ENCODE measurements at places on chromosomes 3 and 15.

GRCh38 chr3:66406831-66407610, 93.8 kb downstream of the LRIG1 start:
- DNase-seq: no peak

- DNase-seq: no peak
These were observed 14.2 kb upstream of the NRROS start for GRCh38 chr3:196625331-196625730.

- DNase-seq: no peak
These were observed 72.1 kb downstream of the ADAM10 start for GRCh38 chr15:58677426-58677825.

- DNase-seq: no peak
These were observed 38.6 kb upstream of the PLXNA1 start for GRCh38 chr3:126944089-126944965.

- DNase-seq: peak; percentile 83
These were observed 49.0 kb downstream of the KBTBD12 start for GRCh38 chr3:127964053-127964452.

DNA sequence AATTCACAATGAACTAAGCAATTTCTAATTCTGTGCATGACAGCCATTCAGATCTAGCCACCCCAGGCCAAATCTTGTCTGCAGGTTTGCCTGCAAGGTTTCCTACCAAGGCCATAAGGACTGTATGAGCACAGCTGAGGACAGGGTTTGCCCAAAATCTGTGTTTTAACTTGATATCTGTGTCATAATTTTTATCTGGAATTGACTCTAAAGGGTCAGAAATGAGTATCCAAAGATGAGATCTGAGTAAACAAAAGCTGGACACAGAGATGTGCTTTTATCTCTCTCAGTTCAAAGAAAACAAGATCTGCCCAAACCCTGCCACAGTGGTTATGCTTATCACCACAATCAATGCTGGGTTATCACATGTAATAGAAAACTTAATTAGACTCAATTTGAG, 154.6 kb upstream of the COL8A1 start:
- no peak for DNase-seq

GRCh38 chr3:31636694-31637442, 104.1 kb downstream of the STT3B start:
- no peak for DNase-seq

DNA sequence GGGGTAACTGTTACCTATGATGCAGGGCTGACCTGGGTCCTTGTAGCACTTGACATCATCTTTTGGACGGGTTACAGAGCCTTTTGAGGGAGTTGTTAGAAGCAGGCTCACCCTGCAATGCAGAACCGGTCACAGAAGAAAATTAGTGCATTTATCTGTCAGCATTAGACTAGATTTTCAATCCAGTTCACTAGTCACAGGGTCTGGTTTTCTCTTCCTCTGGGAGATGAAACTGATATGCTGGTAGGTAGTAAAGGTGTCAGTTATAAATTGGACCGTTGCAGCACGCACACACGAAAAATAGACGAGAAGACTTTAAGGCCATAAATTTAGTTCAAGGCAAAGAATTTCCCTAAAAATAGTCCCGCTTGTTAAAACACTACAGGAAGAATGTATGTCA, 532.3 kb upstream of the ATP11B start:
- peak; percentile 39 for DNase-seq

DNA sequence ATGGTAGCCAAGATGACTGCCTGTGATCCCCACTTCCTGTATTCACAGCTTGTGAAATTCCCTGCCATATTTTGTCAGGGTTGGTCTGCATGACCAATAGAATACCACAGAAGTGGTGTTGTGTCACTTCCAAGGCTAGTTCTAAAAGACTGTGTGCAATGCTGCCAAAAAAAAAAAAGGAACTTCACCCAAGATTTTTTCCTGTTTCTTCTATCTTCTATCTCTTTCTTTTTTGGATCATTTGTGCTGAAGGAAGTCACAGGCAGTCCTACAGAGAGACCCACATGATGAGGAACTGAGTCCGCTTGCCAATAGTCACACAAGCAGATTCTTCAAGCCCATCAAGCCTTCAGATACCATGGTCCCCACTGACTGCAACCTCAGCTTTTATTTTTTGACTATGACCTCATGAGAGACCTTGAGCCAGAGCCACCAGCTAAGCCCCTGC, 18.1 kb upstream of the RAF1 start:
- no peak for DNase-seq

DNA sequence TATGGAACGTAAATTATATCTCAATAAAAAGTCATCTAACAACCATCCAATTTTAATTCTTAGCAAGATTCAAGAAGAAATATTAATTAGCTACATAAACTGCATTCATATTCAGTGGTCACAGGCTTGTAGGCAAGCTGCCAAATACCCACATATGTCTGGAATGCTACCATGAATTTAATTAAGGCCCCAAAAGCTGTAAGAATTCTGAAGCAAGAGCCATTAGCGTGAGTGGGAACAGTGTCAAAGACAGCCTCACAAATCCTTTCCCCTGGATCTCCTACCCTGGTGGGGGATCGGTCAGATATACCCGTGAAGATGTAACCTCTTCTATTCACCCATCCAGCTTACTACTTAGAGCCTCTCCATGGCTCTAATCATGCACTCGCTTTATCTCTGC, 40.0 kb downstream of the ATG7 start:
- DNase-seq: no peak

- no peak for DNase-seq
These were observed 26.6 kb downstream of the GOLM2 start for GRCh38 chr15:44315126-44315525.

DNA sequence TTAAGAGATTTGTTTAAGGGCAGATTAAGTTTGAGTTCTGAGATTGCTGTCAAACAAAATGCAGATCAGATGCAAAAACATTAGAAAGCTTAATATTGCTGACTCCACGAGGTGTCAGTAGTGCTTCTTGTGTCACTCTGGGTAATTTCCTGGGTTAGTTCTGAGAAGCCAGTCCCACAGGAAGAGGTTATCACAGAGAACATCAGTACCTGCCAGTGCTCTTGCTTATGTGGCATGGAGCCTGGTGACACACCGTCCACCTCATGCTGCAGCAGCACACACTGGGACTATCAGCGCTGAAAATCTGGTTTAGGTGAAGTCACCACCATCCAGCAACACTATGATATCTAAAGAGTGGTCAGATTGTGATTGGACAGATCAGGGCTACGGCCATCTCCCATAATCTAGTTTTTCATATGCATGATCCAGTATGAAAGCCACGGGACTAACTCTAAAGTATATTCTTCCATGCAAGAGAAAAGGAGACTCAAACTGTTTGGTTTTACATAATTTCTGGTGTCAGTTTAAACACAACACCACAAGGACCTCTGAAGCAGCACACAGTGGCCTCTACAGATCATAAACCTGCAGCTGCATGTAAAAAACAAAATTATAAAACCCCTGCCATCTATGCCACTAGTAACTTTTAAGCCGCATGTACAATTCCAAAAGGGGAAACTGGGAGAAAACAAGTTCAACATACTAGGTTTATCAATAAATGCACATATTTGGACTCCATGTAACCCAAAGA, 36.1 kb upstream of the MYO5C start:
- peak; percentile 66 for DNase-seq

- DNase-seq: no peak
These were observed 13.3 kb downstream of the GRAMD2A start for GRCh38 chr15:72184165-72184811.

DNA sequence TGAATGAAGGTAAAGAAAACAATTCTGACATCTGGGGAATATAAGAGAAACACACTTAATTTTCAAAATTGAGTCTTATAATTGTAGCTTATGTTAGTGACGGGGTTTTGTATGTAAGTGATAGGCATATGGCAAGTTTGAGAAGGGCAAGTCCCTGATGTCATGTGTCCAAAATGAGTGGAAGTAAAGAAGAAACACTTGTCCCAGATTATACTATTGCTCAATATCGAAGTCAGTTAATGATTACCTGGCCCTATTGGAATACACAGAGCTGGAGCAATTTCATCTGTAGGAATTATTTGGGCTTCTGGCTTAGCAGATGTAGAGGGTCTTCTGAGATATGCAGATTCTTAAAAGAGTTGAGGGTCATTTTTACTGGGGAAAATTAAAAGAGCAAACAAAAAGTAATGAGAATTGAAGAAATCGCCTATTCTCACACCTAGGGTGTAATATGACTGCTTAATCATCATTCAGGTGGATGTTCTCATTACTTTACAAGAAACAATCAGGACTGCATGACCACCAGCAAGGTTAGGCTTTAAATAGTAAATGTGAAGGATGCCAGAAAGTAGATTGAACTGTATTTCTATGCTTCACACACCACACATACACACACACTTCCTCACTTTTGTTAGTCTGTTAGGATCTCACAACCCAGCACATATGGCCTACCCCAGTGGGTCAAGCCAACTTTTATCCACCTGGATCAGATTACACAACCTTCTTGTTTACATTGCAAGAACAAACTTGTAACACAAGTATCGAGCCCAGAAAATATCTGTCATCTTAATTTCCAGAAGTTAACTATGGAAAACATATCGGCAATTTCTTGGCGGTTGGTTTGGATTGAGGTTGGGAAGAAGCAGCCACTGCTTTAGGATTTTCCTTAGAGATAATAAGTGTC, 183.3 kb upstream of the LRRC3B start:
- DNase-seq: peak; percentile 35

DNA sequence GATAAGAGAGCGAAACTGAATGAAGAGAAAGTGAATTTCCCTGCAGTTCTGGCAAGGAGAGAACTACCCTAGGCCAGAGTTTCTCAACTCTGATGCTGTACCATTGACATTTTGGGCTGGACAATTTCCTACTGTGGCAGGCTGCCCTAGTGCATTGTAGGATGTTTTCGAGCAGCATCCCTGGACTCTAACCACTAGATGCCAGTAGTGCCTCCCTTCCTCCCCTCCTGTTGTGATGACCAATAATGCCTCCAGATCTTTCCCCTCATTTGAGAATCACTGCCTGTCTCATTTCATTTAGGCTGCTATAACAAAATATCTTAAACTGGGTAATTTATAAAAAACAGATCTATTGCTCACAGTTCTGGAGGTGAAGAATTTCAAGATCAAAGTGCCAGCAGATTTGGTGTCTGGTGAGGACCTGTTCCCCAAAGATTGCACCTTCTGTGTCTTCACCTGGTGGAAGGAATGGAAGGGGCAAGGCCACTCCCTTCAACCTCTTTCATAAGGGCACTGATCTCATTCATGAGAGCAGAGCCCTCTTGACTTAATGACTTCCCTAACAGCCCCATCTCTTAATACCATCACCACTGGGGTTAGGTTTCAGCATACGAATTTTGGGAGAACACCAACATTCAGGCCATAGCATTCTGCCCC, 188.9 kb upstream of the MEIS2 start:
- DNase-seq: peak; percentile 68

GRCh38 chr15:51681303-51681963, at the start of gene SCG3:
SCG3 (plus strand) TSS chr15:51681503; CDS start chr15:51681756, 253 bp downstream.
- DNase-seq: peak; percentile 91

GRCh38 chr3:99579246-99579645, 59.1 kb upstream of the COL8A1 start:
- no peak for DNase-seq

DNA sequence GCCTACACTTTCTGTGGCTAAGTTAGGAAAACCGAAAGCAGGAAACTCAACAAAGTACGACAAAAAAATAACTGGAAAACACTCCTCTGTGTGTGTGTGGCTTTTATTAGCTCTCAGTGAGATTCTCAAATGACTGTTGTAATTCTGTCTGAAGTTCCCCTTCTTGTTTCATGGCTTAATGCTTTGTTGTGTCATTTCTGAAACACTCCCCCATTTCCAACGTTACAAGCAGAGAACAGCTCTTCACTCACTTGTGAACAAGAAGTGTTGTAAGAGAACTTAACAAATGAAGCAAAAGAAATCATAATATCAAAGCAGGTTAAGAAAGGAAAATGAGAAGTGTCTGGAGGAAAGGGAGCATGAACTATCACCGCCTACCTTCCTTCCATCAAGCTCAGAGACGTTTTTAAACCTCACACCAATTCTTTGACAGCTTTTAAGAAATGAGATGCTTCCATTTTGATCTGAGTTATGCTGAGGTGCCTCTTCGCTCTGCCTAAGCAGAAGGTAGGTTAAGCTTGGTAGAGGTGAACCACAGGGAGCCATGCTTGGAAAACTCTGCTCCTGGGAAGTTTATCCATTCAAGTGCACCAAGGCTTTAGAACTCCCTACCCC, 12.4 kb upstream of the SEC62 start:
- no peak for DNase-seq

DNA sequence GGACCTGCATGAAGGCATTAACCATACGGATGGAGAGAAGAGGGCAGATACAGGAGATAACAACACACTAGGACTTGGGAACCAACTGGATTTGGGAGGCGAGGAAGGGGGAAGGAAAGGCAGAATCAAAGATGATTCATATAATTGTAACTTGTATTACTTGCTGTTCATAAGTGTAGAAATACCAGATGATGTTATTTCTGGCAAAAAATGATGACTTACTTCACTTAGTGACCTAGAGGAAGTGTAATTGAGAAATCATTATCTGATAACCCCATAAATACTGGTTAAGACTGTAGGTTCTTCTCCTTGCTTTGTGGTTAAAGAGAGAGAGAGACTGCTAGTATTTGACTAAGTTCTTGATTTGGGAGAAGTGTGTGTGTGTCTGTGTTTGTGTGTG, 50.5 kb upstream of the GK5 start:
- no peak for DNase-seq

DNA sequence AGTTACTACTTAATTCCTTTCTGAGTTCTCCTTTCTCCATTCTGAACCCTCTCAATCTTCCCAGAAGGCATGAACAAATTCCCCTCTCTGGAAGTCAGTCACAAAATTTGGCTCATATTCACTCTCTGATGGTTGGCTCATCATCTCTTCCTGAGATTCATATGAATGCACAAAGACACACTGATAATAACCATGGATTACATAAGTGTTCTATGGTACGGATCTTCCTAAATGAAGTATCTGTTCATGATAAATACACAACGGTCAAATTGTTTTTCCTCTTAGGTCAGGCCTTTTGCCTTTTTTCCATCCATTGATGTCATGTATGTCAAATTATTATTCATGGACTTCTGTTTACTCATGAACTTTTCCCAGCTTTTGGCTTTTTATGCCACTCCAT, 162.6 kb downstream of the P2RY1 start:
- DNase-seq: no peak

GRCh38 chr3:150286390-150287147, 121.5 kb upstream of the TSC22D2 start:
- peak; percentile 74 for DNase-seq

DNA sequence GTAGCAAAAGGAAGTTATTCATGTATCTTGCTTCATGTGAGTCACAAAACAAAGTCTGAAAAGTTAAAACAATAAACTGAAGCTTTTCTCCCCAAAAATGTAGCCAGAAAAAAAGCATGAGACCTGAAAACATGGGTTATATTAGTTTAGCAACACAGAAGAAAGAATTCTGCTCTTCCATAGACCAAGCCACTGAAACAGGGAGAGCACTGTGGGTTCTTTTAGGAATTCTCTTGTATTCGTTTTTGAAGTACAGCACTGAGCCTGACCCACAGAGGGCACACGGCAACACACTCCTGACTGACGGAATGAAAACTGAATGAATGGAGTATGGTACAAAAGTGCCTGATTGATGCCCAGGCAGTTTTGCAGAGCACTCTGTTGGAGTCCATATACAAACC, 66.6 kb downstream of the TM4SF4 start:
- DNase-seq: no peak

- no peak for DNase-seq
These were observed 47.5 kb downstream of the CFAP92 start for GRCh38 chr3:128946411-128946810.
